ENCODE measurements at places on chromosomes 11 and 22.

GRCh38 chr11:12818333-12819015, 144.3 kb downstream of the TEAD1 start:
- DNase-seq: no peak

- no peak for DNase-seq
These were observed 26.5 kb upstream of the ATXN10 start for GRCh38 chr22:45645150-45645525.

DNA sequence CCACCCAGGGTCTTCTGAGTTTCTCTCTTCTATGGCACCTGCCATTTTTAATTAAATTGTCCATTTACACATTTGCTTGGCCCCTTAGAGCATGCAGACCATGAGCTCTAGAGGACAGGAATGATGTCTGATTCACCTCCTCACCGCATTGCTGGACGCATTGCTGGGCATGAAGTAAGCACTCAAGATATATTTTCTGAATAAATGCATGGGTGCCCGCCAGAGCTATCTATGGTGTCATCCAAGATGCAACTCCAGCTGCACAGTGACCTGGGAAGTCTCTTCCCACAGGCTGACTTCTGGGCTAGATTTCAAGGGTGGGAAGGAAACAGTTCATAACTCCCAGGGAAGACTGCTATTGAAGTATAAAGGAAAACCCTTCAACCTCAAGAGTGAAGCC, 66.6 kb upstream of the ASPHD2 start:
- DNase-seq: no peak

GRCh38 chr11:108733479-108734116, 68.7 kb downstream of the DDX10 start:
- DNase-seq: no peak

DNA sequence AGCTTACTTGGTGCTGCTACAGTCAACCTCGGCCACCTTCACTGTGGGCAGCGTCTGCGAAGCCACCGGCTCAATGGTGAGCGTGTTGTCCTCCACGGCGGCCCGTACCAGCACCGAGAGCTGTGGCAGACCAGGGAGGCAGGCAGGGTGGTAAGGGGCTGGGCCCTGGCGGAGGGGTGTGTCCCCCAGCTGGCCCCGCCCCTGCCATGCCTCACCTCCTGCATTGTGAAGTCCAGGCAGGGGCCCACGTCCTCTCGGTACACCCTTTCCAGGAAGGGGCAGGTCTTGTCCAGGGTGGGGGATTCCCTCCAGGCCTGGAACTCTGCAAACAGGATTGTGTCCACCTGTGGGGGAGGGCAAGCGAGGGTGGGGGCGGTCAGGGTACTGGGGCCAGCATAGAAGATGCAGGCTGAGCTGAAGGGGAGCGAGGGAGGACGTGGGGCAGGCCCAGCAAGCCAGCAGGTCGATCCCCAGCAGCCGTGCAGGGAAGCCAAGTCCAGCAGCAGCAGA, 12.8 kb downstream of the RAB3IL1 start:
- DNase-seq: no peak

- no peak for DNase-seq
These were observed 1.8 kb downstream of the VSIG10L2 start for GRCh38 chr11:125947419-125948277.
